ENCODE measurements at places on chromosomes 12 and 14.
A peak's percentile ranks its signal among the peaks of the same experiment; 100 is the strongest.

GRCh38 chr12:6852651-6853354 lies 853 bp downstream of the USP5 start:
- DNase-seq, result peak; percentile 79

DNA sequence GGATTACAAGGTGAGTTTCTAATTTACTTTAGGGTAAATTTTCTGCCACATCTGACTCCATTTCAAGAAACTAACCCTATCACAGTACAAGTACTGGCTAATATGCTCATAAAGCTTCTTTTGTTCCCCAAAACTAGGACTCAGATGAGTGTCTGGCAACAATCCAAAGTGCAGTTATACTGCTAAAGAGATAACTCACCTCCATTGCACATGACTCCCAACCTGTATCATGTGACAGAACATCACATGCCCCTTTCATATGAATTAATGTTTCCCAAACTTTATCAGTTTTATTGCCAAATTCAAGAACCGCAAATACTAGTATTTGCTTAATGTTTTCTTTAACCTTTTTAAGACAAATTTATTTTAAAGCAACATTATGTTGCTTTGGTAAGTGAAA lies 3.9 kb upstream of the PPP1R12A start:
- no peak for DNase-seq

DNA sequence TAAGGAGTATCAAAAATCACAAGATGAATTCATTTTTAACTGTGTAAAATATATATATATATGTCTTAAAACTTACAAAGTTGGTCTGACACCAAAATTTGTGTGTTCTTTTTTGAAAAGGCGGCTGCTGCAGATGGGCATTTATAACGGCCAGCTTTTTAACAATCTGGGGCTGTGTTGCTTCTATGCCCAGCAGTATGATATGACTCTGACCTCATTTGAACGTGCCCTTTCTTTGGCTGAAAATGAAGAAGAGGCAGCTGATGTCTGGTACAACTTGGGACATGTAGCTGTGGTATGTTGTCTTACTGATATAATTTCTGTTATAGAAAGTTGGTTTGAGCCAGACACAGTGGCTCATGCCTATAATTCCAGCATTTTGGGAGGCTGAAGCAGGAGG lies 47.0 kb downstream of the TTC8 start:
- no peak for DNase-seq

- DNase-seq, result peak; percentile 80
These were observed at the start of the genes GATC and TRIAP1 for GRCh38 chr12:120445911-120446843. GATC (plus strand) TSS chr12:120446444; CDS start chr12:120446481, 37 bp downstream. TRIAP1 (minus strand) TSS chr12:120446384; CDS start chr12:120446372, 12 bp downstream.

- no peak for DNase-seq
These were observed 18.6 kb downstream of the ZDHHC17 start for GRCh38 chr12:76782526-76782925.

DNA sequence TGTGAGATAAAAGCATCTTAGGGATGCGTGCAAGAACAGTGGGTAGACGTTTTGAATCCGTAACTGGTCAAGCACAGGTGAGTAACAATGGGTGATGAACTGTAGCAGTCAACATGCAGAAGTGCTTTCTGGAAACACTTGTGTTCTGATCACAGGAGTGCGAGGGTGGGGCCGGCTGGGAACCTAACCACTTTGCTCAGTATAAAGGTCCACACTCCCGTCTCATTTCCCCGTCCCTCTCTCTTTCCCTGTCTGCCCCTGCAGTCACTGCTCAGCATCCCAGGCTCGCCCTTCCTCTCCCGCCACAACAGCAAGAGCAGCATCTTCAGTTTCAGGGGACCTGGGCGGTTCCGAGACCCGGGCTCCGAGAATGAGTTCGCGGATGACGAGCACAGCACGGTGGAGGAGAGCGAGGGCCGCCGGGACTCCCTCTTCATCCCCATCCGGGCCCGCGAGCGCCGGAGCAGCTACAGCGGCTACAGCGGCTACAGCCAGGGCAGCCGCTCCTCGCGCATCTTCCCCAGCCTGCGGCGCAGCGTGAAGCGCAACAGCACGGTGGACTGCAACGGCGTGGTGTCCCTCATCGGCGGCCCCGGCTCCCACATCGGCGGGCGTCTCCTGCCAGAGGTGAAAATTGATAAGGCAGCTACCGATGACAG lies 127.1 kb downstream of the FIGNL2 start:
- peak; percentile 13 for DNase-seq

DNA sequence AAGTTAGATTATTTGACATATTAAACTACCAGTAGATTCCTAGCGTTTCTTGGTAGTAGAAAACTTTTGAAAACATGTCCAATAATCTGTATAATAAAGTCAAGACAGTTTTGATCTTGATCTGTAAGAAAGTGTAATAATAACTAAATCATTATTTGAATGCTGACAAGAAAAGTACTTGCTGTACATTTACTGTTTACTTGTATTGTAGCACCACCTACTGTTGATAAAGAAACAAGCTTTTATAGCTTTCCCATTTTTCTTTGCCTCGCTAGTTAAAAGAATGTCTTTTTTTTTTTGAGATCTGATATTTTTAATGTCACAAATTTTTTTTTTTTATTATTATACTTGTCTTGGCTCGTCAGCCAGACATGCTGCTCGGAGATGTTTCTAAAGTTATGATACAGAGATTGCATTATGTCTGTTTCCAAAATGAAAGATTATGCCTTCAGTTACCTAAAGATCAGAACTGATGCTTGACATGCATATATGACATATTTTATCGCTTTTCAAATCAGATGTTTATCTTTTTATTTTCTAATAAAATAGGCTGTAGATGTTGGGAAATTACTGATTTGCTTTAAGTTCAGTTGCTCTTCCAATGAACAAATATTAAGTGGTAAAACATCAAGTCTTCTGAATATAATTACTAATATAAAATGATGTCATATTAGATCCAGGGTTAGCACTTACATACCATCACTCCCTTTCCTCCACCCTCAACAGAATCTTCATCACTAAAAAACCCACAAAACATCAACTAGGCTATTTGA lies 140.5 kb downstream of the AKAP6 start:
- DNase-seq, result peak; percentile 78

DNA sequence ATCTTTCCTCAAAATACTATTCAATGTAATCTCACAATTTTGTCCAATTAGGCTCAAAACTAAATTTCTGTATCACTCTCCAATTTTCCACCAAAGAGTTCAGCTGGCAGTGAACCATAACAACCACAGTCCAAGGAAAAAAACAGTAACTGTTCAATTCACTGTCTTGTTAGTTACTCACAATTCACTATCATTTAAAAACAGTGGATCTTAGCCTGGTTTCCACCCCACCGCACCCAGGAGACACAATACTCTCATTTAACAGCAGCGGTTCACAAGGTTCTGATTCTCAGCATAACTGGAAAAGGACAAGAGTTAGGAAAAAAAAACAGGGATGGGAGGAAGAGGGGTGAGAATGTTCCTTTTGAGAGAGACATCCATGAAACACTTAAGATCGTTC lies 40.5 kb downstream of the MED13L start:
- DNase-seq, result no peak

- no peak for DNase-seq
These were observed 5.7 kb upstream of the KRT5 start for GRCh38 chr12:52525661-52526499.

- DNase-seq, result no peak
These were observed 114.6 kb downstream of the CHST11 start for GRCh38 chr12:104571328-104571727.

DNA sequence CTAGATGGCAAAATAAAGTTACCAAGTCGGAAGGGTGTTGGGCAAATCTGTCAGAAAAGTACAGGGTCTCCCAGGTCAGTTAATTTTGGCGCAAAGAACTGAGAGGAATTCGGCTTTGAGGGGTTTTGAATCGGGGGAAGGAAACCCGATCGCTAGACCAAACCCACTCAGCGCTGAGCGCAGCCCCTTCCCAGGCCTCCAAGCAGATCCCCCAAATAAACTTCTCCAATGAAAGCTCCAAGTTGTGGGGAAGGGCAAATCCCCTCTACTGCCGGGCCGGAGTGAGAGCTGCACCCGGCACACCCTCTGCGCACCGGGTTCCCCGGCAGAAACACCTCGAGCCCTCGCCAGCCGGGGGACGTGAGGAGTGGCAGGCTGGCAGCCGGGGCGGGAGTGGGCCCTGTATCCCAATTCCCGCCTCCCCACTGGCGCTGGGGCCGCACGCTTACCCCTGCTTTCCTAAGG lies 441 bp downstream of the E2F7 start:
- DNase-seq, result no peak

- DNase-seq, result no peak
These were observed 1401.8 kb downstream of the FSCB start for GRCh38 chr14:43105305-43105704.

GRCh38 chr12:56931474-56931978 lies 2.7 kb downstream of the SDR9C7 start:
- peak; percentile 27 for DNase-seq

- DNase-seq, result peak; percentile 79
These were observed 43.9 kb upstream of the GNPNAT1 start for GRCh38 chr14:52835122-52835903.

DNA sequence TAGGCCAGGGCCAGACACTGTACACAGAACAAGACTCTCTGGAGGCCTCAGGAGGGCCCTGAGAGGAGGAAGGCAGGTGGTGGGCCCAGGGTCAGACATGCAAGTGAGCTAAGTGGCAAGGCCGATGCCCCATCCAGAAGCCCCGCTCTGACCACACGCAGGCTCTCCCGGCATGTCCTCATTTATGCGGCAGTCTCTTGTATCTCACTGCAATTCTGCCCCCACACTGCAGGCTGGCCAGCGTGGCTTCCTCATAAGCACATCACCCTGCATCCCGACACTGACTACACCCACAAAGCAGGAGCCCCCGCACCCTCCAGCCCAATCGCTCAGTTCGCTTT lies 17.5 kb downstream of the SSH1 start:
- no peak for DNase-seq

GRCh38 chr12:78494911-78495310 lies 369.7 kb upstream of the SYT1 start:
- peak; percentile 42 for DNase-seq

GRCh38 chr12:131561051-131561450 lies 149.8 kb upstream of the SFSWAP start:
- DNase-seq, result no peak

DNA sequence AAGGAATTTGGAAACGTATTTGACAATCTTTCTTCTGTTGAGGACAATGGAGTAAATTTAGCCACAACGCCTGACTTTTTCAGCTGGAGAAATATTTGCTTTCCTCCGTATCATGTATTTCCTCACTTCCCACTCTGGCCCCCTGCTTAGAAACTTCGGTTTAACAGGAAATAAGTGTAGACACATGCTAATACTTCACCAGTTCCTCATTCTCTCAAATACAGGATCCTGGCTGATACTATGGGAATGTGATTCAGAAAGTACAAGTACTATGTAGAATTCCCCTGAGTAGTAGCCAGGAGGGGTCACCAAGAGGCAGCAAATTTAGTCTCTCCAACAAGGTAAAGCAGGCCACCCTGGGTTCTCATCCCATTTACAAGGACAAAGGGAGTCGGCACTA lies 58.0 kb downstream of the FAR2 start:
- peak; percentile 50 for DNase-seq

GRCh38 chr12:94147991-94148738 lies at the start of gene PLXNC1:
PLXNC1 (plus strand) TSS chr12:94148577; CDS start chr12:94148972, 395 bp downstream.
- DNase-seq, result peak; percentile 27

DNA sequence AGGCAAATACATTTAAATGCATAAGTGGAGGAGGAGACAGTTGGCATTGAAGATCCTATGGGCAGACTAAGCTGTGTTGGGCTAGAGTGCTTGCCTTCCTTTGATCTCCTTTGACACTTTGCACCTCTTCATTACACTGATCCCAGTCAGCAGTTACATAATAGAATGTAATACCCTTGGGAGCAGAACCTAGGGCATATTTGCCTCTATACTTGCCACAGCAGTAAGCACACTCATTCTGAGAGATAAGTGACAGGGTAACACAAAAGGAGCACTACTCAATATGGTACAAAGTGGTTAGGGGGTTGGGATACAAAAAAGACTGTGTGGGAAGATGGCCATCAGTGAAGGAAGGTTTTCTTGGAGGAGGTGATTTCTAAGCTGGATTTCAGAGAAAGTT lies 9.0 kb downstream of the MARS1 start:
- DNase-seq, result no peak

DNA sequence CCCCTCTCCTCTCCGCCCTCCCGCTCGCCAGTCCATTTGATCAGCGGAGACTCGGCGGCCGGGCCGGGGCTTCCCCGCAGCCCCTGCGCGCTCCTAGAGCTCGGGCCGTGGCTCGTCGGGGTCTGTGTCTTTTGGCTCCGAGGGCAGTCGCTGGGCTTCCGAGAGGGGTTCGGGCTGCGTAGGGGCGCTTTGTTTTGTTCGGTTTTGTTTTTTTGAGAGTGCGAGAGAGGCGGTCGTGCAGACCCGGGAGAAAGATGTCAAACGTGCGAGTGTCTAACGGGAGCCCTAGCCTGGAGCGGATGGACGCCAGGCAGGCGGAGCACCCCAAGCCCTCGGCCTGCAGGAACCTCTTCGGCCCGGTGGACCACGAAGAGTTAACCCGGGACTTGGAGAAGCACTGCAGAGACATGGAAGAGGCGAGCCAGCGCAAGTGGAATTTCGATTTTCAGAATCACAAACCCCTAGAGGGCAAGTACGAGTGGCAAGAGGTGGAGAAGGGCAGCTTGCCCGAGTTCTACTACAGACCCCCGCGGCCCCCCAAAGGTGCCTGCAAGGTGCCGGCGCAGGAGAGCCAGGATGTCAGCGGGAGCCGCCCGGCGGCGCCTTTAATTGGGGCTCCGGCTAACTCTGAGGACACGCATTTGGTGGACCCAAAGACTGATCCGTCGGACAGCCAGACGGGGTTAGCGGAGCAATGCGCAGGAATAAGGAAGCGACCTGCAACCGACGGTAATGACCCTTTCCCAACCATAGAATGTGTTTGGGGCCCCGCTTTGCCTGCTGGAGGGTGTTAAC lies 615 bp downstream of the CDKN1B start:
- peak; percentile 22 for DNase-seq

- DNase-seq, result no peak
These were observed 79.1 kb downstream of the LRIG3 start for GRCh38 chr12:58841058-58841798.

GRCh38 chr14:76541594-76542219 lies 165.8 kb downstream of the ESRRB start:
- DNase-seq, result no peak

- no peak for DNase-seq
These were observed 38.8 kb downstream of the HELB start for GRCh38 chr12:66341126-66341525.

DNA sequence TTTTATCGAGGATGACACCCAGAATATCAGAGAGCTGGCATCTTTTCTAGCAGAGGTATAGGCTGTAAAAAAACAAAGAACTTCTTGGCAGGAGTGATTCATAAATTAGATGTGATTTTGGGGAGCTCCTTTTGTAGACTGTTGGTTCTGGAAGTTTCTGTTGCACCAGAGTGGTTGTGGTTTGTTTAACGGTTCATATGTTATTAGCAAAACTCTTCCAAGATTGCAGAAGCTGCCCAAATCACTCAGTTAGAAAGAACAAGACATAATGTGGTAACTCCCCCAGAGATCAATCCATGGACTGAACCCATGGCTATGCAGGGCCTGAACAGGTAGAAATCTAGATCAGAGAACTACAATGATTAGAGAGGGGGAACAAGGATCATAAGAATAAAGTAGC lies 6.7 kb upstream of the RNASE10 start:
- no peak for DNase-seq

DNA sequence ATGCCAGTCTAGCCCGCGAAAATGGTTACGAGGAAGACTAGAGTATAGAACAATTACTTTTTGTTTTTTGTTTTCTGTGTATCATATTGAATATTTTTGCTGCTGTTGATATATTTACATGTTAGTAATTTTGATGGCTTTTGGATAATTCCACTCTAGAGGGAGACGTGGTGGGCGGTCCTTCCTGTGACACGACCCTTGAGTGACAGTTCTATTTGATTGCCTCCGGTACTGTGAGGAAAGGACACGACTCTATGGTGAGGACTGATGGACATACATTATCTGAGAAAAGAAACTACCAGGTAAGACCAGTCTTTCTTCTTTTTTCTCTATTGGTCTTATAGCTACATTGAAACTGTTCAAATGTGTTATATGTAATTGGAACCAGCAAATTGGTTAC lies 34.7 kb downstream of the CNOT2 start:
- no peak for DNase-seq
